NCI-H1417 (cell line): ENCODE measurements at places on chromosomes 12 and 14.

- no peak for DNase-seq
These were observed 42.9 kb upstream of the PPM1H start for GRCh38 chr12:62977883-62978282.

DNA sequence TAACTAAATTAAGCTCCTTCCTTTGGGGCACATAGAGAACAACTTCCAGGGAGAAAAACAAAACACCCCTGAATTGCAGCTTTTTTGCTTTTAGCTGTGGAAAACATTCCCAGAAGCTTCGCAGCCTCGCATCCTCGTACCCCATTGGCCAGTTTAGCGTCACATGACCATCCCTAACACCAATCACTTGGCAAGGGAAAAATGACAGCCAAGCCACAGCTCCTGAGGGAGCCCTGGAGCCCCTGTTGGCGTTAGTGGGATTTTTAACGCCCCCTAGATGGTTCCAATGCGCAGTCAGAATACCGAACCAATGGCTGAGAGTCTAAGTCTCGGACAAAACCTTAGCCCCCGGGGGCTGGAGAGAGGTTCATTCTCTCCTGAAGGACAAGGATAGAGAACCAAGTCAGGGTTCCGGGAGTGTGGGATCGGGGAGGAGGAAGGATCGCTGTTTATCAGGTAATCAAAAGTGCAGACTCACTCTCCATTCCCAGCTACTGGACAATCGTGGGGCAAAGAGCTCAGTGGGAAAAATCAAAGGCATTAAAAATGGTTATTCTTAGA, 135.6 kb upstream of the HIF1A start:
- DNase-seq: no peak

DNA sequence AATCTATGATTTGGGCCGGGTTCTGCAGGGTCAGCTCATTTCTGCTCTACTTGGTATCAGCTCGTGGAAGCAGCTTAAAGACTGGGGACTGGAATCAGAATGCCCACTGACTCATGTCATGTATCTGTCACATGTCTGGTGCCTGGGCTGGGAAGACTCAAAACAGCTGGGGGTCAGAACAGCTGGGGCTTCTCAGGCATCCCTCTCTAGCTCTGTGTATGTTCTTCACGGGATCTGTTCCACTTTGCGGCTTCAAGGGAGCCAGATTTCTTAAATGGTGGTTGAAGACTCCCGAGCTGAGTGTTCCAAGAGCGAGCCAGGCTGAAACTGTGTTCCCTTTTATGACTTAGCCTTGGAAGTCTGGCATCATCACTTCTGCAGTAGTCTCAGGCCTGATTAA, 11.9 kb downstream of the AEBP2 start:
- no peak for DNase-seq

DNA sequence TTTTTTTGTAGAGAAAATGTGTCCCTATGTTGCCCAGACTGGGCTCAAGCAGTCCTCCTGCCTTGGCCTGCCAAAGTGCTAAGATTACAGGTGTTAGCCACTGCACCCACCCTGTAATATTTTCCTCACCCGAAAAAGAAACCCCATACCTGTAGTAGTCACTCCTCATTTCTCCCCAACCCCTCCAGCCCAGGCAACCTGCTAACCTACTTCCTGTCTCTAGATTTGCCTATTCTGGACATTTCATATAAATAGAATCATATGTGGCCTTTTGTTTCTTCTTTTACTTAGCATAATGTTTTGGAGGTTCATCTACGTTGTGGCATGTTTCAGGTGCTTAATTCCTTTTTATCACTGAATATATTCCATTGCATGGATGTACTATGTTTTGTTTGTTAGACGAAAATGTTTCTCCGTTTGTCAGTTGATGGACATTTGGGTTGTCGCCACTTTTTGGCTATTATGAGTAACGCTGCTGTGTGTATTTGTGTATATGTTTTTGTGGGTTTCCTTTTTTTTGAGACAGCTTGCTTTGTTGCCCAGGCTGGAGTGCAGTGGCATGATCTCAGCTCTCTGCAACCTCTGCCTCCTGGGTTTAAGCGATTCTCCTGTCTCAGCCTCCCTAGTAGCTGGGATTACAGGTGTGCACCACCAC, 6.2 kb downstream of the ANKRD13A start:
- DNase-seq: no peak

- no peak for DNase-seq
These were observed 105.1 kb downstream of the NDUFA12 start for GRCh38 chr12:94898388-94898787.

DNA sequence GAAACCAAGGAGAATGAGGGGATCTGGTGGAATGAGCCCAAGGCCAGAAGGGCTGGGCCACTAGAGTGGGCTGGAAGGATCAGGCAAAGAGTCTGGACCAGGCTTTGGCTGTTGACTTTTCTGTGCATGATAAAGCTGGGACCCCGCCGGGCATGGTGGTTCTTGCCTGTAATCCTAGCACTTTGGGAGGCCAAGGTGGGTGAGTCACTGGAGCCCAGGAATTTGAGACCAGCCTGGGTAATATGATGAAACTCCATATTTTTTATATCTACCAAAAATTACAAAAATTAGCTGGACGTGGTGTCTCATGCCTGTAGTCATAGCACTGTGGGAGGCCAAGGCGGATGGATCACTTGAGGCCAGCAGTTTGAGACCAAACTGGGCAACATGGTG, 393 bp upstream of the KLHL33 start:
- no peak for DNase-seq

- DNase-seq: no peak
These were observed 936 bp downstream of the TFCP2 start for GRCh38 chr12:51171884-51172514.

DNA sequence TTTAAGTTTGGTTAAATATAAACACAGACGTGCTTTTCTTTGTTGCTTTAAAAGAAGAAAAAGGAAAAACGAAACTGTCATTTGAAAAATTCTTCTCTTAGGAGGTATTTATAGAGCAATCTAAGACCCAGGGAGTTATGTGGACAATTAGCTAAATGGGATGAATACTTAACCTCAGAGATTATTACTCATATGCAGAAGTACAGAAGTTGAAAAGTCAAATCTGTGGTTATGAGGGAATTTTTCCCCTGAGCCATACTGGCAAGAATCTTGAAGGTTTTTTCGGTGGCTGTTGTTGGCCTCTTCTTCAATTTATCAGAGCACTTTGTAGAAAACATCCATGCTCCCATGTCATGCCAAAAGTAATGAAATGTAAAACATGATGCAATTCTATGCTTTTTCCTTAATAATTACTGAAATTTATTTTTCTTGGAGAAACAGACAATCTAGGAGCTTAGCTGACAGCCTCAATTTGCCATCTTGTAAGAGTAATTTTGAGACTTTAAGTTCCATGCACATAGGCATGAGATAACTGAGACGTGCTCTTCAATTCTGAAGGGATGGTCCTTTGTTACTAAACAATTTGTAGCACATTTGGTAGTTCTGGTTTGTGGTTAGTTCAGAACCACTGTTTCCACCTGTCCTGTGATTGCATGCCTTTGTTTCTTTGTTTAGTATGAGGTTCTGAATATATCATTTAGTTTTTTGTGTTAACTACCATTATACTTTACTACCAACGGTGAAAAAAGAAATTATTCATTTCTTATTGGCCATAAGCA, 126.6 kb downstream of the BCAT1 start:
- no peak for DNase-seq

DNA sequence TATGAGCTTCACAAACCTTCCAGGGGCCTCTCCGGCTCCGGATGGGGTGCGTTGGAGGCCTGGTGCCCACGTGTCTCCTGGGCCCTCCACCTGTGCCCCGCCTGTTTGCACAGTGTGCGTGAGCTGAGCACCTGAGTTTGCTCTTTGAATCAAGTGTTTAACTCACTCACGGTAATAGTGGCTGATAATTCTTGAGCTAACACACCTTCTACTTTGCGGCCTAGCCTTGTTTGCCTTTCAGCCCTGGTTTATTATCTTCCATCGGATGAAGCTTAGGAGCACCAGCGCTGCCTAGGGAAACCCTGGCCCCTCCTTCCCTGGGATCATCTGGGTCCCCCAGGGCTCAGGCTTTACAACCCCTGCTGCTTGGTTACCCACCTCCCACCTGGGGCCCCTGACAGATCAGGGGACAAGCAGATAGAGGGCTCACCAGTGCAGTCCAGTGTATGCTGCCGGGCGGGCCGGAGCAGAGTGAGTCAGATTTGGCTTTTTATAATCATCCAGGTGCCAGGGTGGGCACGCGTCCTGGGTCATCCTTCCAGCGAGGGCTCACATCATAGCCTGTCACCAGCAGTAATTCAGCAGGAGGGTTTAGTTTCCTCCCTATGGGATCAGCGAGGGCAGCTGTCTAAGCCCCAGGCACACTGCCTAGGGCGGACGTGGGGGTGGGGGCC, 62.8 kb upstream of the RFLNA start:
- DNase-seq: peak; percentile 95

GRCh38 chr14:99808154-99808505, 14.9 kb downstream of the EML1 start:
- DNase-seq: no peak

DNA sequence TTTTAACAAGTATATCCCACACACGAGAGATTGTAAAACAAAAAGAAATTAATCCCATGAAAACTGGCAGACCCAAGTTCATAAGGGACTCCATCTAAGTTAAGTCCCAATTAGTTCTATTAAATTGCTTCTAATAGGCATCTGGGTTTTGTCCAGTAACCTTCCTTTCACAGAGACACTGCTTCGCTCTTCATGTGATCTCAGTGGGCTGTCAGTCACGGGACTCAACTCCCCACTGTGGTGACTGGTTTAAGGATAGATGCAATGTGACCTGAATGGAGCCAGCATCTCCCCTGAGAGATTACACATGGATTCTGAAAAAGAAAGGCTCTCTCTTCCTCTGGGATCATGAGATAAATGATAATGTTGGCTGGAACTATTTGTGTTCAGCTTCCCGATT, 96.4 kb downstream of the GAS2L3 start:
- no peak for DNase-seq

- no peak for DNase-seq
These were observed 694.0 kb upstream of the USP15 start for GRCh38 chr12:61566183-61566582.

- peak; percentile 50 for DNase-seq
These were observed 1.5 kb downstream of the SPX start for GRCh38 chr12:21527451-21528180.
